AG10803 (cell line): ENCODE measurements at places on chromosomes 5 and 9.
A peak's percentile ranks its signal among the peaks of the same experiment; 100 is the strongest.

- DNase-seq, result peak; percentile 1
Measured at GRCh38 chr9:105975886-105976645, 281.7 kb downstream of the TMEM38B start.

DNA sequence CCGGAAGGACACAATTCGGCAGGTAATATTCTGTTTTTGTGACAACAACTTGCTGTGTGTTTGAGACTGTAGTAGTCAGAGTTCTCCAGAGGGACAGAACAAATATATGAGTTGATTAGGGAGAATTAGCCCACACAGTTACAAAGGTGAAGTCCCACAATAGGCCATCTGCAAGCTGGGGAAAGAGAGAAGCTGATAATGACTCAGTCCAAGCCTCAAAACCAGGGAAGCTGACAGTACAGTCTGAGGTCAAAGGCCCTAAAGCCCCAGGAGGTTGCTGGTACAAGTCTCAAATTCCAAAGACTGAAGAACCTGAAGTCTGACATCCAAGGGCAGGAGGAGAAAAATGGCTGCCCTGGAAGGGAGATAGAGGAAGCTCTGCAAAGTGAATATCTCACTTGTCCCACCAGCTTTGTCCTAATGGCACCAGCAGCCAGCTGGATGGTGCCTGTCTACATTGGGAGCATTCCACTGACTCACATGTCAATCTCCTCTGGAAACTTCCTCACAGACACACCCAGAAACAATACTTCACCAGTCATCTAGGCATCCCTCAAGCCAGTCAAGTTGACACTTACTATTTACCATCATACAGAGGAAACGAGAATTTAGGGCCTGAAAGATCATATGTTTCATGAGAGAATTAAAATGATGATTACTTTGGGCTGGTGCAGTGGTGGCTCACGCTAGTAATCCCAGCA, 36.3 kb upstream of the CTXN3 start:
- DNase-seq, result no peak

- no peak for DNase-seq
Measured at GRCh38 chr9:76266649-76267283, 127.5 kb downstream of the RFK start.

DNA sequence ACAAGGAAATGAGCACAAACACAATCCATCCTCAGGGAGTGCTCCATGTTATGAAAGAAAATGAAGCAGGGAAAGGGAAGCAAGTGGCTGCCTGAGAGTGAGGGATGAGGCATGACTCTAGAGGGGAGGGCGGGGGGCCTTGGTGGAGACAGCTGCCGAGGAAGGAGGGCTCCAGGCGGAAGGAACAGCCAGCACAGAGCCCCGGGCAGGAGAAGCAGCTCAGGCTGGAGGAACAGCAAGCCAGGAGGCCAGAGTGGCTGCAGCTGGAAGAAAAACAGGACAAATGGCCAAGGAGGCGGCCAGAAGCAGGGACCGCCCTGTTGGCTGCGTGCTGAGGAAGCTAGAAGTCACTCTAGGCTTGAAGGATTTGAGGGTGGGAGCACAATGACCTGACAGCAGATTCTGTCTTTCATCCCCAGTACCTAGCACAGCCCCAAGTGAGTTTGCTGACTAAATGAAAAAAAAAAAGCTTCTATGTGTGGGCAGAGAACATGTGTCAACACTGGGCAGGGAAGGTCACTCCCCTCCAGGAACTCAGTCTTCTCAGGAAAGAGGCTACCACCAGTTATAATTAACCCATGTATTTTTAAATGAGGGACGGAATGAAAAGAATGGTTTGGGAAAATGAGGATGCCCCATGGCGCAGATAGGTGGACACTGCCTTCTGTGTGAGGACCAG, 142.8 kb downstream of the DCP2 start:
- DNase-seq, result peak; percentile 9

- DNase-seq, result no peak
Measured at GRCh38 chr5:113170707-113171106, 194.1 kb downstream of the DCP2 start.

DNA sequence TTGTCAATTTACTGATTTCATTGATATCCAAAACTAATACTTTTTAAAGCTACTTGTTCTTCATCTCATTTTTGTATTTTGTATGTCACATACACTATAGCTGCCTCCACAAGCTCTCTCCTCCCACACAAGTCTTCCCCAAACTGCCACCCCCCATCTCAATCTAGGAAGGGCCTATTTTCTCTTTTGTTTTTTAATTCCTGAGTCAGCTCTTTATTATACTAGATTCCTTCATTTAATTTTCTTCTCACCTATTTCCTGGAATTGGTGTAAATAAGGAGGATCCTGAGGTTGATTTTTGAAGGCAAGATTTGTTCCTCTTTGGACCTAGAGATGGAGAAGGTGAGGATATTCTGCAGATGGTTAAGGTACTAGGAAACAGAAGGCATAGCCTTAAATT, 277.4 kb downstream of the GABRB2 start:
- no peak for DNase-seq

DNA sequence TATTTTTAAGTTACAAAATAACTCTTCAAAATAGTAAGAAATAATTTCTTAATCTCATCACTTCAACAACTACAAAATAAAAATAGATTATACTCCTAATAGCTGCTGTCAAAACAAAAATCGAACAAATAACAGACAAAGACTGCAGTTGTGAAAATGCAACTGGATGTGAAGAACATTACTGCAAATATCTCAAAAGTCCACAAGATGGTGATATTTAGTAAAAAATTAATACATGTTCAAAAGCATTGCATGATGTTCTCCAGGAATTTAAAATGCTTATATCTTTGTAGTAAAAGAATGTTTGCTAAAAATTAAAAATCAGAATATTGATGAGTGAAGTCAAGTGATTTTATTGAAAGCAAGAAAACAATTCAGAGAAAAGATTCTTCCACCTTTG, 66.2 kb downstream of the MPDZ start:
- DNase-seq, result peak; percentile 40

- DNase-seq, result no peak
Measured at GRCh38 chr5:94459915-94460314, 158.5 kb downstream of the KIAA0825 start.

DNA sequence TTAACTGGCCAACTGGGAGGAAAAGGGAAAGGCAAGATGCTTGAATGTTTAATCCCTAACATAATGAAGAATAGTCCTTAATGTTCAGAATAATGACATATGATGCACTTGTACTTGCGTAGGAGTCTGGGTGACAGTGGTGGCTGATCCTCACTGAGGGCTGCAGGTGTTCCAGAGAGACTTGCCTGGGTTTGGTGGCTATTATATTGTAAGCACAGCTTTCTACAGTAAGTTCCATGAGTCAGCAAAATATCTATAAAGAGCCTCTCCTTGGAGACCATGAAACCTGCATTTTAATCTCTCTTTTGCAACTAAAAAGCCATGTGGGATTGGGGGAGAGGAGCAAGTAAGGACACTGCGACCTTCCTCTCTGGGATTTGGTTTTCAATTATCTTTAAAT, 1.9 kb upstream of the NPR2 start:
- DNase-seq, result no peak

DNA sequence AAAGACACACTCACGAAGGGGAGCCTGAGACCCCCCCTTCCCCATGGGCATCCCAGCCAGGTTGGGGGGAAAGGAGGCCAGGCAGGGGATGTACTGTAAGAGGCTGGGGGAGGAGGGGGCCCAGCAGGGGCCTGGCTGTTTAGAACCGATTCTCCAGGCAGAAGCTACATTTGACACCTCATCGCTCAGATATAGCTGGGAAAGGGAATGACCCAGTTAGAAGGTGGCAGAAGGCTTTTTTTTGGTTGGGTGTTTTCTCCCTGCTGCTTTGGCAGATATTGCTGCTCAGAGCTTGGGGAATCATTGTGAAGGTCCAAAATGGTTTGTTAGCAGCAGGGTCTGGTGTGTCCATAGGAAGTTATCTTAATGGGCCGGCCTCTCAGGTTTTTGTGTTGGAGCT, 6.0 kb downstream of the CDX1 start:
- no peak for DNase-seq
